ENCODE measurements at places on chromosomes 2 and 18.

DNA sequence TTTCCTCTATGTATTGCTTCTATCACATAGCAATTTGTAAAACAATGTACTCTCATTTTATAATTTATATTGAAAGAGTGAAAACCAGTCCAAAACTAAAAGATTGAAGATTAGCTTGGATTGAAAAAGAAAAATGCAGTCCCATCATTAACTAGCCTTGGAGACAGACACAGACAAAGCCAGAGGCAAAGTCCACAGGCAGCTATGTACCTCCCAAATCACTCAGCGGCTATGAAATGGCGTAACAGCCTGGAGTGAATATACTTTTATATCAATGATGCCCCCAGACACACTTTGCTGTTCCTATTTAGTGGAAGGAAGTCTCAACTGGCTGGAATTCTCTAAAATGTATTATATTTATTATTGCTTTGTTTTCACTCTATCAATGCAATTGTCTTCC is 33.6 kb upstream of the DOK6 start:
- no peak for DNase-seq

DNA sequence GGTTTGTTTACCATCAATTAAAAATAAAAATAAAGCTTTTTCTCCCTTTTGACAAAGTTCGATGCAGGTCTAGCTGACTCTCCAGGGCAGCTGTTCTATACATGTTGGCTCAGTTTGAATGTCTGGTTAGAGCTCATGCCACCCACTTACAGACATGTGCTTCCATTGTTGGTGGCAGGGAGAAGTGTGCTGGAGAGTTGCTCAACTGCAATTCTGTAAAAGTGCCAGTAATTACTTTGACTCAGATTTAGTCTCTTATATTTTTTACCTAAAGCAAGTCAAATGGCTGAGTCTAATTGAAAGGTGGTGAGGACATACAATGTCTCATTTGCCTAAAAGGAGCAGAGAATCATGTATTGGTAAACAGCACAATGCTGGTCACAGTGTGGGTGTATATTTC is 609.1 kb upstream of the SYT4 start:
- DNase-seq, result no peak

DNA sequence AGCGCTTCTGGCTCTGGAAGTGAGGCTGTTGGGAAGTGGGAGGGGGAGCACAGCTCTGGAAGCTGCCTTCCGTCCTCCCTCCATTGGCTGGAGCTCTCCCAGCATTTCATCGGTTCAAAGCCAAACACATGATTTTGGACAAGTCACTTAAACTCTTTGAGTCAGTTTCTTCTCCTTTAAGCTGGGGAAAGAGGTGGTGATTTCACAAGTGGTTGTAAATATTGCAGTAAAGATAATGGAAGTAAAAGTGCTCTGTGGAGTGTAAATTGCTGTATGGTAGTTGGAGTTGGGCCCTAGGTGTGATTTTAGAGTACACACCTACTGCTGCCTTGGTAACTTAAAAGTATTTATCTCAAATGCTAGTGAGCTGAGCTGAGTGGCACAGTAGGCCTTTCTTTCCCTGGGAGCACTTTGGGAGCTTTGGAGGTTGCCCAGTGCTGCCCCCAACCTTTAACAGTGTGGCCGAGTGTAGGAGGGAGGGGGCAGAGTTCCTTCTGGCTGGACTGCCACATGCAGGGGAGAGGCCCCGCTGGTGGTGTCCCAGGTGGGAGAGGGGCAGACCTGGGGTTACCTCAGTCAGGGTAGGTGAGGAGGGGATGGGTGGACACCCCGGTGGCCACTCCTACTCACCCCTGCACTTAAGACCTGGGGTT is 54.7 kb downstream of the ASAP2 start:
- DNase-seq, result no peak

DNA sequence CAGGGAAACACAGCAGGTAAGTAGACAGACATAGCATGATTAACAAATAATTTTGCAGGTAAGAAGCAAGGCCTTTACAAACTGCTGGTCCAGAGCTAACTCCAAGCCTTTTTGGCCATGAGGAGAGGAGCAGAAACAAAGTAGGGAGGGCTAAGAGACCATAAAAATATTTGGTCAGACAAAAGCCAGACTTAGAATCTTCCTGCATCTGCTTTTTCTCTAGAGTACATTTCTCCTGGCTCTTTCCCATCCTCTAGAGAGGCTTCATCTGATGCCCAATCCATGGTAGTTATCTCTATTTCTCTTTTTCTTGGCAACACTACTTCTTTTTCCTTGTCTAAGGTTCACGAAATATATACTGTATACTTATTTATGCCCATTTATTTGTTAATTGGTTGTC is 577.1 kb downstream of the PIK3C3 start:
- no peak for DNase-seq

DNA sequence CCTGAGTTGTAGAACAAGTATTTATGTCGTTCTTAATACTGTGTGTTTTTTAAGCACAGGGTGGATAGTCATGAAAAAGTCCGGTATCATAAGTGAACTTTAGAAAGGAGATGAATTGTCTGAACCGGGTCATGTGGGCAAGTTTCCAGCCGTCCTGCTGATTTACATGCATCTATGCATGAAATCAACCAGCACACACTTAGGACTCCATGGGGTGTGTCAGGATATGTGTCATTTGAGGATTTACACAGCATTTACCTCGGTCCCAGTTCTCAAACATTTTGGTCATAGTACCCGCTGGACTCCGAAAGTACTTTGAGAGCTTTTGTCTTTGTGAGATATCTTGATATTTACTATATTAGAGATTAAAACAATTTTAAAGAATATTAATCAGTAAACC is 47.5 kb upstream of the TWSG1 start:
- no peak for DNase-seq

GRCh38 chr2:241038374-241039180 is 40.2 kb downstream of the SNED1 start:
- DNase-seq, result no peak

GRCh38 chr18:43665105-43665788 is 388.0 kb upstream of the SYT4 start:
- DNase-seq, result no peak

- no peak for DNase-seq
Observed at GRCh38 chr2:5076599-5076998, 615.6 kb upstream of the SOX11 start.

GRCh38 chr2:199459286-199460100 is 1.8 kb upstream of the SATB2 start:
- peak; percentile 75 for DNase-seq

- DNase-seq, result no peak
Observed at GRCh38 chr2:127330753-127331152, 36.8 kb upstream of the ERCC3 start.

DNA sequence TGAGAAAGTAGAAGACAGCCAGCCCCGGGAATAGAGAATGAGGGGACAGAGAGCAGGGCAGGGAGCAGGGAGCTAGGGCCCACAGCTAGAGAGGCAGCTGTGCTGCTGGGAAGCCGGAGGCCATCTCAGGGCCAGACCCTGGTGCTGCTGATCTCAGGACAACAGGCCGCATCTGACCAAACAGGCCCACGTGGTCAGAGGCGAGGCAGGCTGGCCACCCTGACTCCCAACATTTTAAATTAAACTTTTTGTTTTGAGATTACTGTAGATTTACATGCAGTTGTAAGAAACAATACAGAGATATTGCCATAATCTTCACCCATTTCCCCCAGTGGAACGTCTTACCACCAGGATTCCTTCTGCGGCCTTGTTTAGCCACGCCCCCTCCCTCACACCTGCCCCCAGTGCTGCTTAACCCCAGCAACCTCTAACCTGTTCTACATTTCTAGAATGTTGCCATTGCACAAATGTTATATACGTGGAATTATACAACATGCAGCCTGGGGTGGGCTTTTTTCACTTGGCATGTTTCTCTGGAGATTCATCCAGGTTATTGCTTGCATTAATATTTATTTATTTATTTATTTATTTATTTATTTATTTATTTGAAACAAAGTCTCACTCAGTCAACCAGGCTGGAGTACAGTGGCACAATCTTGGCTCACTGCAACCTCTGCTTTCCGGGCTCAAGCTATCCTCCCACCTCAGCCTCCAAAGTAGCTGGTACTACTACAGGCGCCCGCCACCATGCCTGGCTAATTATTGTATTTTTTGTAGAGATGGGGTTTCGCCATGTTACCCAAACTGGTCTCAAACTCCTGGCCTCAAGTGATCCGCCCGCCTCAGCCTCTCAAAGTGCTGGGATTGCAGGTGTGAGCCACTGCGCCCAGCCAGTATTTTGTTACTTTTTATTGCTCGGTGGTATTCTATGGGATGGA is 48.6 kb upstream of the GPR17 start:
- DNase-seq, result no peak

- DNase-seq, result no peak
Observed at GRCh38 chr2:215833531-215834162, 179.7 kb downstream of the MREG start.

DNA sequence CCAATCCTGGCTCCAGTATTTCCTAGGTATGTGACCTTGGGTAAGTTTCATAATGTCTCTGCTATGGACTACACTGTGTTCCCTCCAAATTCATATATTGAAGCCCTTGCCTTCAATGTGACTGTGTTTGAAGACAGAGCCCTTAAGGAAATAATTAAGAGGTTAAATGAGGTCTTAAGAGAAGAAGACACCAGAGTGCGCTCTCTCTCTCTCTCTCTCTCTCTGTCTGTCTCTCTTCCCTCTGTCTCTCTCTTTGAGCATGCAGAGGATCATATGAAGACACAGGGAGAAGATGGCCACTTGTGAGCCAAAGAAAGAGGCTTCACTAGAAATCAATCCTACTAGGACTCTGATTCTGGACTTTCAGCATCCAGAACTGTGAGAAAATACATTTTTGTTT is 52.2 kb downstream of the NXPH2 start:
- no peak for DNase-seq

DNA sequence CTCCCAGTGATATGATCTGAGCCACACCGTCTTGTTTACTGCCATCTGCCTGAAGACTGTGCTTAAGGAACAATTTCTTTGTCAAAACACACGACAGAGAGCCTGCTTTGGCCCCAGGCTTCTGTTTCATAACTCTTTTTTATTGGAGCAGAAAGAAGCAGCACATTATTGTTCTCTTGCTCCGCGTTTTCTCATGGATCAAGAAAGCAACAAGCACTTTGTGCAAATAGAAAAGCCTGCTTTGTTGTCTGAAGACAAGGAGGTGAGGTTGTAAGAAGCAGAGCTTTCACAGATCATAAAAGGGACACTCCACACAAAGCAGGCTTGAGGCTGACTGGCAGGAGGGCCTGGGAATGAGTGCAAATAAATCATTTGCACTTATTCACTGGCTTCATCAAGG is 118.3 kb upstream of the FAM136A start:
- DNase-seq, result no peak

GRCh38 chr2:174775571-174775980 is 11.3 kb upstream of the CHRNA1 start:
- no peak for DNase-seq

GRCh38 chr2:86623043-86623493 is 597 bp downstream of the RNF103 start:
- DNase-seq, result peak; percentile 48

DNA sequence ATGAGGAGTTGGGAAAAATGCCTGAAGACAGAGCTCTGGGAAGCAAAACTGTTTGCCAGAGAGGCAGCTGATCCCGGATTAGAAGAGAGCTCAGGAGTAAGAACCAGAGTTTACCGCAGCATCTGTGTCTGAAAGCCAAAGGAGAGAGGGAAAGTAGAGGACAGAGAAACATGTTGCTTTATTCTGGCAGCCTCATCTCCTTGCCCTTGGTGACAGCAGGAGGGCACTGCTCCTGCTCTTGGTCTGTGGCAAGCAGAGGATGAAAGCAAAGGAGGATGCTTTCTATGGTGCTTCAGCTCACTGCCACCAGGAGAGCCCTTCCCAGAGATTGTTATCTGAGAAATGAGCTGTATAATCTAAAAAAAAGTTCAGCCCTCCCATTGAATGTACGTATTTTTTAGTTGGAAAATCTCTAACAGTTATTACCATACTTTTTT is 7.7 kb downstream of the SLC1A4 start:
- DNase-seq, result no peak

DNA sequence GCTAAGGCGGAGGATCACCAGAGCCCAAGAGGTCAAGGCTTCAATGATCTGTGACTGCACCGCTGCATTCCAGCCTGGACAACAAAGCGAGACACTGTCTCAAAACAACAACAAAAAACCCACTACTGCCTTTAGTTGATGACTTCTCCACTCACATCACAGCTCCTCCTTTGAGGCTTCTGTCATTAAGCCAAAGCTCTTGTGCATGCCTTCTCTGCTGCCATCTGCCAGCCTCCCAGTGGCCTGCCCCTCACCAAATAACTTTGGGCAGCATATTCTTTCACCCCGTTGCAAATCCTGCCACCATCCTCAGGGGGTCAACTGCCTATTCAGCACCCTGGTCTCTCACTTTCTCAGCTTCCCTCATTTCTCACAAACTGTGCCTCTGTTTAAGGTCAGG is 27.5 kb downstream of the OSBPL1A start:
- DNase-seq, result no peak

DNA sequence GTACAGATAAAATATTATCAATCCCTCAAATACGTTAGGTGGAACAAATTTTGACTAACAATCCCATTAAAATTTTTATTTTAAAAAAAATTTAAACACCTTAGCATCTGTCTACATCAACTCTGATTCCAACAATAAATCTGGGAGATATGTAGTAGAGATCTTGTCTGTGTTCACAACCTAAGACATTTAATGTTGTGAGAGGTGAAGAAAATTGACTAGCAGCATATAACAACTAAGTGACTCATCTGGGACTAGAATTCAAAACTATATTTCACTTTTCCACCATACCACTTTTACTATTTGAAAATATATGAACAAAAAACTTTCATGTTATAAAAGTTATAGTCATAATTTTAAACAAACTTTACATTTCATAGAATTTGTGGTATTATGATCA is 97.9 kb downstream of the ATAD2B start:
- no peak for DNase-seq

DNA sequence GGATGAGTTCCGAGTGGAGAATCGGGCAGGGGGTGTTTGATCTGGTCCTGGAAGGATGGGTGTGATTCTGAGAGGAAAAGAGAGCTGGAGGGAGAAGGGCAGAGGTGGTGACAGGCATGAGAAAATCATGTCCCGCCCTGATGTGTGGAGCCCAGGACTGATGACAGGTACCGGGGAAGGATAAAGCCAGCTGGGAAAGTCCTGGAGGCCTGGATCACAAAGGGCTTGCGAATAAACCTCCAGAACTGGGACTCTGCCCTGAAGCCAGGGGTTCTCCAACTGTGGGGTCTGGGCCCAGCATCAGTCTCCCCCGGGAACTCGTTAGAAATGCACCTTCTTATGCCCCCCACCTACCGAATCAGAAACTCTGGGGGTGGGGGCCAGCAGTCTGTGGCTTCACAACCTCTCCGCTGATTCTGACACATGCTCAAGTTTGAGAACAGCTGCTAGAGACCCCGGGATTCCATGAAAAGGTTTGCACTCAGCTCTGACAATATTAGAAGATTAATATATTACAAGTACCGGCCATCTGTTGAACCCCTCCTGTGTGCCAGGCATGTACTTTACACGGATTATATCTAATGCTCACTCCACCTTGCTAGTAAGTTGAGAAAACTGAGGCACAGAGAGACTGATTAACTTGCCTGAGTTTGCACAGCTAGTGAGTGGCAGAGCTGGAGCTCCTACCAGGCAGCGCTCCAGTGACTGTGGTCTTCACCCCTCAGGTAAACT is 8.0 kb downstream of the TNFRSF11A start:
- no peak for DNase-seq
